RPMI7951 (cell line): ENCODE measurements at places on chromosomes 7 and 10. TPM values are rescaled to one million over a fixed set of nuclear protein-coding genes. Genes with fewer than 3 reads are reported as not detected.
A peak's percentile ranks its signal among the peaks of the same experiment; 100 is the strongest.

DNA sequence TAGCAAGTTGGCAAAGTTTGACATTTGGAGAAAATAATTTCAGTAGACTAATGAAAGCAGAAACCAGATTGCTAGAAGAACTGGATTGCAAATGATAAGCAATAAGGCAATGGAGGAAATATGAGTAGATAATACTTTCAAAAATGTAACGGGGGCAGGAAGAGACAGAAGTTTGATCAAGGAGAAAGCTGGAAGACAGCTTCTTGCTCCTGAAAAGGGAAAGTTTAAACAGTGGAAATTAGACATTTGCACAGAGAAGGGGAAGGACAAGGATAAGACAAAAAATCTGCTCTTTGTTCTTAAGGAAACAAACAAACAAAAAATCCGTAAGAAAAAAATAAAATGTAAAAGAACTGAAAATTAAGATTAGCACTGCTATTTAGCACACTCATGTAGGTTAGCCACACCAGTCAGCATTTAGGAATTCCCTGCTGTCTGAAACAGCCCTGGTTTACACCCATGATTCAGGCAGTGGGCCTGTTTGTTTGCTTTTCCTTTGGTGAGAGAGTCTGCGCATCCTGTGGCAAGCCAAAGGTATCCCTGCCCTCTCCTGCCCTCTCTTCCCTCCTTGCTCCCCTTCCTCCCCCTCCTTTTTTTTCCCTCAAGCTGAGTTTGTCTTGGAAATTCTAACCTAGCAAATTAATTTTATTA is 104.3 kb upstream of the CAV2 start:
- DNase-seq: peak; percentile 85

GRCh38 chr10:6719561-6719960 is 139.5 kb upstream of the PRKCQ start:
- DNase-seq: no peak

Gene NME8
- not detected in 2 replicates for total RNA-seq

Gene SPDYE5
- total RNA-seq: not detected in 2 replicates

Gene SFTPD
- not detected in 2 replicates for total RNA-seq

Gene TCAF2
- total RNA-seq: 3.6 and 4.2 TPM in 2 replicates

DNA sequence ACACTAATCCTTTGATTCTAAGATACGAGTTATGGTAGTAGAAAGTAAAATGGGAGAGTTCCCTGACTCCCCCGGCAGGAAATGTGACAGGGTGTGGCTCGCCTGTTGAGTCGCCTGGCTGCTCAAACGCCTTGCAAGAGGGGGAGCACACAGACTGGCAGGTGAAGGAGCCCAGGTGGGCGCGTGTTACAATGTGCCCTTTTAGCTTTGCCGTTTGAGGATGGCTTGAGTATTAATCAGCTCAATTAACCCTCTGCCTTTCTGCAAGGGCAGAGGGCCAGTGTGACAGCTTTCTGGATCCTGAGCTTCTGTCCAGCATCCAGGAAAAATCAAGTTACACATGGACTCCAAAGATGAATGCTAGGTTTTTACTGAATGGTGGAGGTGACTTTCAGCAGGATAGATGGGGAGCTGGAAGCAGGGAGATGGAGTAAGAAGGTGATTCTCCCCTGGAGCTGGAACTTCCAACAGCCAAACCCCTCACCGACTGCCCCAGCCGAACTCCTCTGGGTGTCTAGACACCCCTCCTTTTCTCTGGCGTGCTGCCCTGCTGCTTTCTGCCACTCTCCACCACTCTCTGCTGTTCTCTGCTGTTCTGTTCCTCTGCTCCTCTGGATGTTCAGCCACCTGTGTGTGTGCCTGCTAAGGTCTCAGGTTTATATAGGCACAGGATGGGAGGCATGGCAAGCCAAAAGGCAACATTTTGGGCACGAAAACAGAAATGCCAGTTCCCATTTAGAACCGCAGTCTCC is 548.8 kb upstream of the KCND2 start:
- no peak for DNase-seq

DNA sequence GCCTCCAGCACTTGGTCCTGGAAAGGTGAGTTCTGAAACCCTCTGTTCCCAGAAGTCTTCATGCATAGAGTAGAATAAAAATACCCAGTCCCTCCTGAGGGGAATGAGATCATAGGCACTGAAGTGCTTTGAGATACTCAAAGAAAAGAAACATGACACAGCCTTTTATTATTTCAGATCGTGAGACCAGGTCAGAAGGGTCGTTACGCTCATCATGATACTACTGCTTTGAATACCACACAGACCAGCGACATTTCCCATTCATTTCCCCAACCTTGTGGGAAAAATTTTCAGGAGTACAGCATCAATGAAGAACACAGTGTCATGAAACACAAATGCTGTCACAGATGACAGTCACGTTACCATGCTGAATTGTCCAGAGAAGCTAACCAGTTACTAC is 15.0 kb downstream of the CLRN3 start:
- peak; percentile 72 for DNase-seq

- no peak for DNase-seq
Measured at GRCh38 chr10:98139431-98139830, 5.0 kb downstream of the R3HCC1L start.

GRCh38 chr7:84506151-84506550 is 311.6 kb upstream of the SEMA3A start:
- DNase-seq: no peak

DNA sequence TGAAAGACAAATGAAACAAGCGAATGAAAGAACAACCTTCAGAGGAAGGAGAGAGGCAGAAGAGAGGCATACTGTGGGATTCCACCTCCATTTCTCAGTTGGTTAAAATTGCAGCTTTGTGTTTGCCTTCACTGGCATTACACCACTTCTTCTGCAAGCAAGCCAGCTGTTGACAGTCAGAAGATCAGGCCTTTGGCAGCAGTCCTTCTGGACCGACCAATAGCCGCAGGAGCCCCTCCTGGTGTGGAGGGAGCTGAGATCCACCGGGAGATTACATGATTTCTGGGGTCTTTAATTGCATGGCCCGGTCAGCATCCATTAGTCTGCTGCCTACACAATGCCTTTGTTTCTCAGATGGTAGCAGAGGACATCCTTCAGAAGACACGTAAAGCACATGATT is 206.7 kb downstream of the ADAM12 start:
- DNase-seq: no peak

DNA sequence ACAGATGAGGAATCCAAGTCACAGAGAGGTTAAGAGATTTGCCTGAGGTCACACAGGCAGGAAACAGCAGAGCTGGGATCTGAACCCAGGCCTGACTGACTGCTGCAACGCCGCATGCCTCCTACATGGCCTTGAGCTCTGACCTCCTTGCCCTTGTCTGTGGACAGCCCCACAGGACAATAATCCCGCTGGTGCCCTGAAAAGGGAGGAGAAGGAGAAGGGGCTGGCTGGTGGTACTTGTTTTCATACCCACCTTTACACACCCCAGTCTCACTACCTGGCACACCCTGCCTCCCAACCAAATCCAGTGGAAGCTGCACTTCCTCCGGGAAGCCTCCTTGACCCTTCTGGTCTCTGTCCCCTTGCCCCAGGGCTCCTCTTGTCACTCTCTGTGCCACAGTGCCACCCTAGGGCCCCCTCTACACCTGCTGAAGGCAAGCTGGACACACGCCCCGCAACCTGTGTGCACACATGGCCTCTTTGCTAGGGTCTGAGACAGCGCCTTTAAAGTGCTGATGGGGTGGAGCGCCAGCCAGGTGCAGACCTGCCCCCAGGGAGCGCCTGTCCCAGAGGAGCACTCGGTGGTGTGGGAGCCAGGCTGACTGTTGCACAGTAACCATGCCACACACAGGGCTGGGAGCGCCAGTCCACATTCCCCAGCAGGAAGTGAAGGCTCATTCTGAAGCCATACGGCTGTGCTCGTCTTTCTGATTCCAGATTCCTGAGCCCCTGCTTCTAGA is 38.6 kb downstream of the ZCCHC24 start:
- DNase-seq: no peak

DNA sequence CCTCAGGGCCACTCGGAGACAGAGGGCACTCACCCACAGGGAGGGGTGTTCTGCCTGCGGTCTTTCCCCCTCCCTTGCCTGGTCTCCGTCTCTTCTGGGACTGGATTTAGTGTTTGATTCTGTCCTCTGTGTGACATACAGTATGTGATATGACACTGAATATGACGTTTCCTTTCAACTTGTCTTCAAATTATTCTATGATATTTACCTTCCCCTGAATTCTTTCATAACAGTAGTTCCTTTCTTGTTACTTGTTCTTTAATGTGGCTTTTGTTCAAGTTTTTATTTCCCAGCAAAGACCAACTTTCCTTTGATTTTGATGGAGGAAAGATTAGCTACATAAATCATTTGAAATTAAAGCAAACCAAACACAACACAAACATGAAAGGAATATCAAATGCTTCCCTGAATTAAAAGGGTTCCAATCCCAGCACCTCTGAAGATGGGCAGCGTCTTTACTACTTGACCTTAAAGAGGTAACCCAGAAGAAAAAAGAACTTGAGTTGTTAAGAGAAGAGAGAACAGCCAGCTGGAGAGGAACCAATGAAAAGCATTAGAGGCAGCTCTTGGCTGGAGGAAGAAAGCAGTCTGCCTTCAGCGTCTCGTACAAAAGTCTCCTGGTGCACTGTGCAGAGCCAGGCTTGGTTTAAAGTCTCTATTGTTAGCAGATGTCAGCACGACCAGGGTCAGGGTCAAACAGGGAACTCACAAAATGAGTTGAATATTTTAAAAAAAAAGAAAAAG is 18.3 kb upstream of the RHEB start:
- peak; percentile 24 for DNase-seq

GRCh38 chr7:133911724-133912123 is 215.4 kb upstream of the LRGUK start:
- no peak for DNase-seq

GRCh38 chr10:78973901-78974616 is 94.7 kb upstream of the ZMIZ1 start:
- peak; percentile 79 for DNase-seq

DNA sequence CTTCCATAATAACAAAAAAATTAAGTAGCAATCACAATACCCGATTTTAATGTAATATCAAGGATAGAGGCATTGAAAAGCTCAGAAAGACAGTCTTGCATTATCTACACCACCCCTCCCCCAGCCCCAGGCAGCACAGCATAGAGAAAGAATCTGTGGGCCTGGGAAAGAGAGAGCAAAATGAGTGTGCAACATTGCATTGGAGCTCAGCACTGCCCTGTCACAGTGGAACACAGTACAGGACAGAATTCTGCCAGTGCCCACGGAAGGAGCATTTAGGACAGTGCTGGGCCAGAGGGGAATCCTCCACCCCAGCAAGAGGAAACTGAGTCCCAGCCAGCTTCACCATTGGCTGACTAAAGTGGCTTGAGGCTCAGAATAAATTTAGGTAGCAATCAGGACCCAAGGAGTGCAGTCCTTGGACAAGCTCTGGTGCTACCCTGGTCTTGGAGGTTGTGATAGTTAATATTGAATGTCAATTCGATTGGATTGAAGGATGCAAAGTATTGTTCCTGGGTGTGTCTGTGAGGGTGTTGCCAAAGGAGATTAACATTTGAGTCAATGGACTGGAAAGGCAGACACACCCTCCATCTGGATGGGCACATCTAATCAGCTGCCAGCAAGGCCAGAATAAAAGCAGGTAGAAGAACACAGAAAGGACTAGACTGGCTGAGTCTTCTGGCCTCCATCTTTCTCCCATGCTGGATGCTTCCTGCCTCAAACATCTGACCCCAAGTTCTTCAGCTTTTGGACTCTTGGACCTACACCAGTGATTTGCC is 234.4 kb downstream of the ANK3 start:
- no peak for DNase-seq

GRCh38 chr7:2072042-2072441 is 160.7 kb downstream of the MAD1L1 start:
- DNase-seq: no peak

- DNase-seq: no peak
Measured at GRCh38 chr7:30313348-30313747, 29.0 kb downstream of the ZNRF2 start.

Gene WNT8B
- not detected in 2 replicates for total RNA-seq

DNA sequence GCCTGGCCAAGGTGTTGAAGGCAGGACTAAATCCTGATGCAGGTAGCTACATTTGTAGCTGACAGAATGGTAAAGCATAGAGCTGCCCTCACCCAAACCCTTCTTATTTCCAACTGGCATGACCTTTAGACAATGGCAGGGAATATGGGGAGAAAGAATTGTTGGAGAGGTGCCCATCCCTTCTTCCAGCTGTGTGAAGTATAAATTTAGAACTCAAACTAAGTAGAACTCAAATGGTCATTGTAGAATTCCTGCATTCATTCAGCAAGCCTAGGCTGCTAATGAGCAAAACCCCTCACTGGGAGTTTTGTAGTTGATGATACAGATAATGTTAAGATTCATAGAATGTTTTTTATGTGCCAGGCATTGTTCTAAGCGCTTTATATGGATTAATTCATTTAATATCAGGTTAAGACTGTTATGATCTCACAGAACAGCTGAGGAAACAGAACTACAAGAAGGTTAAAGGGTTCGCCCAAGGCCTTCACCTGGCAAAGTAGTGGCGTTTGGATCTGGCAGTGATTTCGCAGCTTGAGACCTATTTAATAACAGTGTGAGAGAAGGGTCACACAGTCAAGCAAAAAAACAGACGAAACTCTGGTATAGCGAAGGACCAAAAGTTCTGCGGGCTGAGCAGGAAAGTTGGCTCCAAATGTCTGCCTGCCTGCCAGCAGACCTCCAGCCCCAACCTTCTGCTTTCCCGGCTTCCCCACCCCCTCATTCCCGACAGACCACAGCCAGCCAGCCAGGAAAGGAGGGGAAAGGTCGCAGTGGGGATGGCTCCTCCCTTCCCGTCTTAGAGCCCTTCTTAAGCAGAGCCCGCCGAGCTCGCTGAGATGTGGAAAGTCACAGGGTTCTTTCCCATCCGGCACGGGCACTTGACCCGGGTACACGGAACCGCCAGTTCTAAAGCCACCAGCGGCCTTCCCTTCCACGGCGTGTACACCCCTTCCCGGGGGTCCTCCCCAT is 1.6 kb upstream of the HILPDA start:
- DNase-seq: peak; percentile 74

Gene ASB4
- total RNA-seq: 0.12 and 0.39 TPM in 2 replicates

DNA sequence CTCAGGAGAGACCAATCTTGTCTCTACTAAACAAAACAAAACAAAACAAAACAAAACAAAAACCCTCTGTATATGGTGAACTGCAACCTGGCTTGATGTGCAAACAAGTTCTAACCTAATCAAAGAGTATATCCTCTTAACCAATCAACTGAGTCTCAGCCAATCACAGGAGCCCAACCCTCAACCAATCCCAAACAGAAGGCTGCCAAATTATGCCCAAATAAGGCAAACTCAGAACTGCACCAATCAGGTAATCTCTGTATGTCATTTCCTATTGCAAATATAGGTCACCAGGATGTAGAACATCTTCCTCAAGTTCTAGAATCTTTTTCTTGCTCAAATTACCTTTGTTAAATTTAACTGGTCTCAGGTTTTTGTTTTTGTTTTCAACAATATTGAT is 5.2 kb downstream of the FAM133B start:
- DNase-seq: peak; percentile 14

GRCh38 chr7:3436112-3436511 is 135.1 kb downstream of the SDK1 start:
- no peak for DNase-seq

GRCh38 chr7:69796416-69796815 is 198.1 kb downstream of the AUTS2 start:
- DNase-seq: no peak

GRCh38 chr10:28975891-28976531 is 298.7 kb downstream of the BAMBI start:
- peak; percentile 65 for DNase-seq

- no peak for DNase-seq
Measured at GRCh38 chr10:62451611-62451975, 77.4 kb downstream of the ZNF365 start.
